ENCODE measurements at places on chromosomes 7 and 10.
A peak's percentile ranks its signal among the peaks of the same experiment; 100 is the strongest.

GRCh38 chr10:89535171-89536012 is at the start of gene SLC16A12:
TSS of gene SLC16A12 (minus strand) at chr10:89535594. CDS start at chr10:89462578, 73,016 bp downstream.
- peaks cover 16% of the 10 kb centered on the region for H3K4me1 ChIP-seq
- H3K27me3 ChIP-seq = peaks cover 77% of the 10 kb centered on the region
- H3K27ac ChIP-seq = peak within 1 kb of the TSS; percentile 17
- no peak for DNase-seq

DNA sequence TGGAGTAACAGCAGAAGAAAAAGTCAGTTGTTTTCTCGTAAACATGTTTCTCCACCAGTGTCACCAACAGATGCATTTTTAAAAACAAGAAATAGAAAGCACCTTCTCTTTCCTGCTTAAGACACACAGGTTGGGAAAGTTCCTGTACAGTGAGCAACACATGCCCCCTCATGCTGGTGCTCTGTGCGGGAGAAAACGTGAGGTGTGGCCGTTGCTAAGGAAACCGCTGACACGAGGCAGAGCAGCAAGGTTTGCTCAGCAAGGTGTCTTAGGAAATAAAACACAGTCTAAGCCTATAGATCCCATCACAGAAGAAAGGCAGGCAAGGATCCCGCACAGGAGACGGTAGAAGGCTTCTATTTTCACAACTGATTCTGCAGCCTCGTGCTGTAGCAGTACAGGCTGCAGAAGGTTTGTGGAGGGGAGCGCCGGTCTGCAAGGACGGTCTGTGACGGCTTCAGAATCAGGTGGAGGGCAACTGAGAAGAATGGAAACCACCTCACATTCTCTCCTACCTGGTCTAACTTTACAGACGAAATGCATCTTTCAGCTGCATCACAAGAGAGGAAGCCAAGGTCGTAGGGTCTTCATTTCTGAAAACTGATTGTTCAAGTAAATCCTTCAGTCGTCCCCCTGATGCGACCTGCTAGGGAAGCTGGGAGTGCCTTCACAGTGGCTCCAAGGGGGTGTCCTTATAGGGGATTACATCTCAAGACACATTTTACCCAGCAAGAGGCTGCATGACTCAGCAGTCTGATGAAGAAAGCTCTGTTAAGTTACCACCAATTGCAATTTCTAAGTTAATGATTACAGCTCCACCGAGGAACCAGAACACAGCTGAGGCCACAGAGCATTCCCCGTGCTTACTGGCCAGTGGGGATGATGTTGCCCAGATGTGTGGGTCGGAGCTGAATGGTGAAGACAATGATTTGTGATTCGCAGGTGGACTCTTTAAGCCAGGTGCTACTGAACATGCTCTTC is 150.7 kb upstream of the KLF14 start:
- peaks cover 64% of the 10 kb centered on the region for H3K4me1 ChIP-seq
- peaks cover 51% of the 10 kb centered on the region for H3K36me3 ChIP-seq
- peak overlapping the region; percentile 41 for H3K27ac ChIP-seq
- no peak for DNase-seq

GRCh38 chr10:120426306-120426705 is 30.7 kb upstream of the PLPP4 start:
- no peak overlapping the region for H3K27ac ChIP-seq
- no peak overlapping the region for H3K4me3 ChIP-seq
- peaks cover 7% of the 10 kb centered on the region for H3K27me3 ChIP-seq
- H3K4me1 ChIP-seq = peaks cover 4% of the 10 kb centered on the region

GRCh38 chr10:44310762-44311562 is 73.9 kb downstream of the CXCL12 start:
- H3K4me3 ChIP-seq = peak overlapping the region; percentile 30
- peak; percentile 84 for DNase-seq
- H3K36me3 ChIP-seq = no peaks in the 10 kb centered on the region
- peaks cover 12% of the 10 kb centered on the region for H3K4me1 ChIP-seq
